ENCODE measurements at places on chromosomes 3 and 15. TPM values are rescaled to one million over a fixed set of nuclear protein-coding genes. Genes with fewer than 3 reads are reported as not detected.

The ALG1L2 gene
- not detected for total RNA-seq

The CATSPER2 gene
- total RNA-seq, result 3.6 TPM

The SLC12A1 gene
- total RNA-seq, result not detected

The DOCK3 gene
- total RNA-seq, result 0.32 TPM

The GPR149 gene
- not detected for total RNA-seq

The ALDH1A2 gene
- total RNA-seq, result 1.9 TPM

The CEMIP gene
- 2.9 TPM for total RNA-seq

The ANKUB1 gene
- not detected for total RNA-seq

The ECE2 gene
- 0.37 TPM for total RNA-seq

The C3orf20 gene
- 0.08 TPM for total RNA-seq

The NANOGP8 gene
- not detected for total RNA-seq

The VPS8 gene
- total RNA-seq, result 43.7 TPM
